Central memory CD8-positive, alpha-beta T cell (primary cell): ENCODE measurements at places on chromosomes 16 and 17.

- DNase-seq = no peak
These were observed 546 bp downstream of the ZPBP2 start for GRCh38 chr17:39868554-39868942.

DNA sequence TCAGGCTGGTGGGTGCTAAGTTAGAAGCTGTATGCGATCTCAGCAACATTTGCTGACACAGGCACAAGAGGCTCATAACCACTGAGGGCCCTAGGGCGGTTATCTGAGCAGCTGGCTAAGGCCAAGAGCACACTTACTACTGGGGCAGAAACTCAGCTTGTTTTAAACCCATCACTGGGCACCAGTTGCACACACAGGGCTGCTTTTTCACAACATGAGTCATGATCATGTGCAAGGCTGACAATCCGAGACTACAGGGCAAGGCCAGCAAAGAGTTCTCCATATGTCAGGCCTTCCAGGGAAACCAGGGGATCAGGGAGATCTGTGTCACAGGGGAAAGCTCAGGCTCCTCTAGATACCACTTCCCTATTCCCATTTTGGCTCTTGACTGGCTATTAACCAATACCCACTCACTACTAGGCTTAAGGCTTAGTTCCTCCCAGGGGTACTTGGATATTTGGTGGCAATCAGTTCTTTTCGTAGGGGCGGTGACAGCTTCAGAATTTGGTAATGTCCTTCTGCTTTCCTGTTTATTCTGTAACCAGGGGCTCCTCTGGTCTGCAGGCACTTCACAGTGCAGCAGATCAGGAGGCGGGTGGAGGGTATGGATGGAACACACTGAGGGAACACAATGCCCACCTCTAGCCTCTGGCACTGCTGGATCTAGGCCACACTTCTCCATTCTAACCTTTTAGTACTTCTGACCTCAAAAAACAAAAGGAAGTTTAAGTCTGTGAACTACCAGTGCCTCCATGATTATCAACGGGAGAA lies 44.9 kb upstream of the ERN1 start:
- DNase-seq = no peak

- no peak for DNase-seq
These were observed 666.0 kb upstream of the CA10 start for GRCh38 chr17:52824542-52824941.

DNA sequence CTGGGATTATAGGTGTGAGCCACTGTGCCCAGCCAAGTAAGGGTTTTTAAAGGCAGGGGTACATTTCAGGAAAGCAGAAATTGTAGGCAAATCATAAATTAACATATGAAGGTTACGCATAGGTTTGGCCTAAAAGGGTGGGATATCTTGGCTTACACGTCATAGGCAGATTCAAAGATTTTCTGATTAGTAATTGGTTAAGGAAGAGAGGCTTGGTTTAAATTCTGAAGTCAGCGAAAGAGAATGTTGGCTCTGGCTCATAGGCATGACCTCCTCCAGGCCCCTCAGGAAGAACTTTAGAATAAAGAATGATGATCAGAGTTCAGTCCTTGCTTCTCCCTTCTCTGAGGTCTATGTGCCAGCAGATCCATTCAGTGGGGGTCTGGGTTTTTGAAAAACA lies 124.8 kb upstream of the RBBP6 start:
- no peak for DNase-seq

- DNase-seq = peak; percentile 40
These were observed at the start of gene NKD1 for GRCh38 chr16:50548125-50548908. NKD1 (plus strand) TSS chr16:50548396; CDS start chr16:50548554, 158 bp downstream.

GRCh38 chr16:50781043-50781442 lies 39.2 kb downstream of the CYLD start:
- DNase-seq = no peak

DNA sequence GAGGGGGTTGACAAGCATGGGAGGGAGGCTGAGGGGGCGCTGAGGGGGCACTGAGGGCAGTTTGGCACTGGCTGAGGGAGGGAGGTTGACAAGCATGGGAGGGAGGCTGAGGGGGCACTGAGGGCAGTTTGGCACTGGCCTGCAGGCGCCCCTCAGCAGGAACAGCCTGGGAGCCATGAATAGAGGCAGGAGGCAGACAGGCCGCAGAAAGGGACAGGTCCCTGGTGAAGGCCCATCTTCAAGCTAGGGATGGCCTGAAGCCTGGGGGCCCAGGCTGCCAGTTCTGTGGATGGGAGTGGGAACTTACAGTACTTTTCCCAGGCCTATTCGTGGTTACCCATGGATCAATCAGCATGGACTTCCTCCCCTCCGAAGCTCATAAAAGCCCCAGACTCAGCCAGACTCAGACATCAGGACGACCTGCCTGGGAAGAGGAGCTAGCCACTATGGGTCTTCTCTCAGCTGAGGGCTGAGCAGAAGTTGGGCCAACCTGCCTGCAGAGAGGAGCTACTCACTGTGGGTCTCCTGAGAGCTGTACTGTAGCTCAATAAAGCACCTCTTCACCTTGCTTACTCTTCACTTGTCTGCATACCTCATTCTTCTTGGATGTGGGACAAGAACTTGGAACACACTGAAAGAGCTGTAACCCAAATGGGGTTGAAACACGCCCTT lies 72.8 kb upstream of the BRD7 start:
- DNase-seq = no peak

DNA sequence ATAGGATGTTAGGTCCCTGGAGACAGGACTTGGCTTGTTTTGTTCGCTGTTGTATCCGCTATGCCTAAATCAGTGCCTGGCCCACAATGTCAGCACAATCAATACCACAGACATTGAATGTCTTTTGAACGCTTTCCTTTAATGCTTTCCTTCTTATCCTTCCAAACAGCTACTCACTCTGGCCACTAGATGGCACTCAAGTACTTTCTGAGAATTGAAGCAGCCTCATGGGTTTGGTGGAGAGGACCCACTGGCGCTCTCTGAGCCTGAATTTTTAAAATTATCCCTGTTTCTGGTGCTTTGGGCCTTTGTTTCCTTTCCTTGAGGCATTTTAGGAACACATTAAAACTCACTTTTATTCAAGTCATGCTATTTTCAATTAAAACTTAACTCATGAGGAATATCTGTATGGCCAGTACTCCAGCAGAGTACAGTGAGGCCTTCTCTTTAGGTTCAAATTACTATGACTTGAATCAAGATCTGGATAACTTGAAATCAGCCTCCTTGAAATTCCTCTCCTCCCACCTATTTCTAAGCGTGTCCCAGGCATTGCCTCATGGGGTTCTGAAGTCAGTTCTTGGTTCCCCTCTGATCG lies 3.2 kb upstream of the NLRP1 start:
- no peak for DNase-seq

- DNase-seq = no peak
These were observed 96.8 kb downstream of the MAP2K6 start for GRCh38 chr17:69511250-69511649.

- DNase-seq = no peak
These were observed 25.7 kb upstream of the SLC39A11 start for GRCh38 chr17:73118139-73118538.

DNA sequence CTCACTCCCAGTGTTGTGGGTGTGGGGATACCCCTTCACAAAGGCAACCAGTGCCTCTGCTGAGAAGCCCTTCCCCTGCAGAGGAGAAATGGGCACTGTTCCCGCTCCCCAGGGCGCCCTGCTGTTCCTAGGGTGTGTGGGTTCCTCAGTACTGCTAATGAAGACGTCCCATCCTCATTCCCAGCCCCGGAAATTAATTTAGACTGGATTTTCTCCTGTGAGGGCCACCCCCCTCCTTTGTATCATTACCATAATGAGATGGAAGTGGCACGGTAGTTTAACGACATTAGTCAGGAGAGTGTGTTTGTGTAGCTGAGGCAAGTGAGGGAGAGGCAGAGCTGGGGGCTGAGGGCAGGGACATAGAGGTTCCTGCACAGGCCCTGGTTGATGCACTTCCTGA lies 53.2 kb downstream of the PIPOX start:
- DNase-seq = no peak

- no peak for DNase-seq
These were observed 32.6 kb upstream of the CBFA2T3 start for GRCh38 chr16:89009343-89010209.

DNA sequence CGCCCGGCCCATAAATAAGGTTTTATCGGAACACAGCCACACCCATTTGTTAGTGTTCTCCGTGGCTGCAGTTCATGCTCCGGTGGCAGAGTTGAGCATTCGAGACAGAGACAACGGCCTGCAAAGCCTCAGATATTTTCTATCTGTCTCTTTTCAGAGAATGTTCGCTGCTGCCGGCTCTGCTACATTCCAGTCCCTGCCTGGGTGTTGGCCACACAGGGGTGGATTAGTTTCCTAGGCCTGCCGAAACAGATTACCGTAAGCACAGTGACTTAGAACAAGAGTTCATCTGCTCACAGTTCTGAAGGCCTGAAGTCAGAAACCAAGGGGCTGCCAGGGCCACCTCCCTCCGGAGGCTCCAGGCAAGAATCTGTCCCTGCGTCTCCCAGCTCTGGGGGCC lies 19.1 kb upstream of the GSG1L start:
- DNase-seq = no peak

- DNase-seq = no peak
These were observed 13.3 kb upstream of the C1QL1 start for GRCh38 chr17:44981221-44981968.

DNA sequence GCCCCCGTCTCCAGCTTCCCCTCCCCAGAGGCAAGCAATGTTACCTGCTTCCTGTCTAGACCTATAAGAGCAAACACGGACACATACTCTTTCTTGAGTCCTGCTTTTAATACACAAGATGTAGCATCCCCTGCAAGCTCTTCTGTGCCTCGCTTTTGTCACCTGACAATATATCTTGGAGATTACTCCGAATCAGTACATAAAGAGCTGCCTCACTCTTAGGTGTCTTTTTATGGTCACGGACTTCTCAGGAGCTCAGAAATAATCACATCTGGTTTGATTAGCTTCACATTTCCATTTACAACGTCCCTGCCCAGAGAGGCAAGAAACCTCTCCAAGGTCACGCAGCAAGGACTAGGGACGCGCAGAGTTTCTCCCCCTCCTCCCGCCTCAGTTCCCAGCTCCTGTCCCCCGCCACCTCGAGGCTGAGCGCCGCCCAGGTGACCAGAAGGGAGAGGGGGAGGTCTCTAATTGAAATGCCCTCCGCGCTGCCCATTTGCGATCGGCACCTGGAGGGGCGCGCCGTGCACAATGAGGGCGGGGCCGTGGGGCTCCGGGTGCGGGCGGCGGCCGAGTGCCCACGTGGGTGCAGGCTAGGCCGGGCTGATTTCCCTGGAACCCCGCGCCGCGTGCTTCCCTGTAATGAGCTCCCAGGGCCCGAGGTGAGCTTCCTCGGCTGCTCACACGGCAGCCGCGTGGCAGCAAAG lies 13.8 kb upstream of the SEZ6 start:
- no peak for DNase-seq

DNA sequence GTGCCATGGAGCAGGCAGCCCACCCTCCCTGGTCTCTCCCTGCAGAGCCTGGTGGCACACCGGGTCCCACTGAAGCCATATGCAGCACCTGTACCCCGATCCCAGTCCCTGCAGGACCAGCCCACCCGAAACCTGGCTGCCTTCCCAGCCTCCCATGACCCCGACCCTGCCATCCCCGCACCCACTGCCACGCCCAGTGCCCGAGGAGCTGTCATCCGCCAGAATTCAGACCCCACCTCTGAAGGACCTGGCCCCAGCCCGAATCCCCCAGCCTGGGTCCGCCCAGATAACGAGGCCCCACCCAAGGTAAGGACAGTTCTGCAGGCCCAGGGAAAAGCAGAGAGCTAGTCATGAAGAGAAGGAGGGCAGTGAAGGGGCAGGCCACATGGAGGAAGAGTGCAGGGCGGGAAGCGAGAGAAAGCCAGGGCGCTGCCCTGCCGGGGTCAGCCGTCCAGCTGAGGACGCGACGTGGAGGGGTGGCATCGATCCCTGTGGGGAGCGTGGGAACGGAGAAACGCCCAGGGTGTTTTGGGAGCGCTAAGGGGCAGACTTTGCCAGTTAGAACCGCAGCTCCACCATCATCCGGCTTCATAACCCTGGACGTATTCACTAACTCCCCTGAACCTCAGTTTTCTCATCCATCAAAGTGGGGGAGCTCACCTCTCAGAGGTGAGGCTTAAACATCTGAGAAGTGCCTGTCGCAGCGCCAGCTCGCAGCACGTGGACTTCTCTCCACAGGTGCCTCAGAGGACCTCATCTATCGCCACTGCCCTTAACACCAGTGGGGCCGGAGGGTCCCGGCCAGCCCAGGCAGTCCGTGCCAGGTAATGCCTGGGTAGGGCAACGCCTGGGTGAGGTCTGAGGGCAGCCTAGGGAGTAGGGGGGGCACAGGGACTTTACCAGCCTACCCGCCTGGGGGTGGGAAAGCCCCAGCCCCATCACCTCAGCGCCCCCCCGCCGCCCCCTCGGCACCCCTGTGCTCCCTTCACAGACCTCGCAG lies 7.6 kb upstream of the C17orf107 start:
- no peak for DNase-seq

- DNase-seq = no peak
These were observed 3.8 kb downstream of the CRYM start for GRCh38 chr16:21274172-21274726.

GRCh38 chr17:75808905-75809621 lies 24.5 kb downstream of the UNK start:
- DNase-seq = no peak

GRCh38 chr16:31875928-31876547 lies 2.4 kb downstream of the ZNF267 start:
- DNase-seq = no peak

- peak; percentile 22 for DNase-seq
These were observed at the start of gene RPUSD1 for GRCh38 chr16:787978-788398. RPUSD1 (minus strand) TSS chr16:788381; CDS start chr16:787737, 644 bp downstream.

- DNase-seq = no peak
These were observed 1.8 kb downstream of the GGNBP2 start for GRCh38 chr17:36546418-36547093.

GRCh38 chr17:49830605-49831004 lies 17.3 kb downstream of the TAC4 start:
- DNase-seq = no peak

DNA sequence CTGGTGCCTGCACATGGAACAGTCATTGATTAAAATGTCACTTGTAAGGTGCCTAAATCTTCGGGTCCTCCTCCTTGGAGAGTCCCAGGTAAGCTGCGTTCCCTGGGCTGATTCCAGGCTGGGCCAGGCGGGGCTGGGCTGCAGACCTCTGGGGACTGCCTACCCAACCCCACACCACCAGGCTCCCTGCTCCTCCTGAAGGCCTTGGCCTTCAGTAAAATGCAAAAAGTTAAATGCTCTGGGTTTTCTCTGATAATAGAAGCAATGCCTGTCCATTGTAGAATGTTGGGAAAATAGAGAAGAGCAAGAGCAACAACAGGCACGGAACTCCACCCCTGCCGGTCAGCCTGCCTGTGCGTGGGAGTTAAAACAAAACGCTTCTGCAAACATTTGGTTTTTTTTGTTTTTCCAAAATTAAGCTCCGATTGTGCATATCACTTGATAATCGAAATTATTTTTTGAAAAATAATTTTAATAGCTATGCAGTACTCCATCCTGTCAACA lies 363.9 kb downstream of the SEC14L1 start:
- no peak for DNase-seq
